ENCODE measurements at places on chromosomes 7 and 10.

- DNase-seq: no peak
Measured at GRCh38 chr10:63760034-63760707, 239.0 kb downstream of the REEP3 start.

- DNase-seq: no peak
Measured at GRCh38 chr7:45645141-45645969, 71.2 kb downstream of the ADCY1 start.

DNA sequence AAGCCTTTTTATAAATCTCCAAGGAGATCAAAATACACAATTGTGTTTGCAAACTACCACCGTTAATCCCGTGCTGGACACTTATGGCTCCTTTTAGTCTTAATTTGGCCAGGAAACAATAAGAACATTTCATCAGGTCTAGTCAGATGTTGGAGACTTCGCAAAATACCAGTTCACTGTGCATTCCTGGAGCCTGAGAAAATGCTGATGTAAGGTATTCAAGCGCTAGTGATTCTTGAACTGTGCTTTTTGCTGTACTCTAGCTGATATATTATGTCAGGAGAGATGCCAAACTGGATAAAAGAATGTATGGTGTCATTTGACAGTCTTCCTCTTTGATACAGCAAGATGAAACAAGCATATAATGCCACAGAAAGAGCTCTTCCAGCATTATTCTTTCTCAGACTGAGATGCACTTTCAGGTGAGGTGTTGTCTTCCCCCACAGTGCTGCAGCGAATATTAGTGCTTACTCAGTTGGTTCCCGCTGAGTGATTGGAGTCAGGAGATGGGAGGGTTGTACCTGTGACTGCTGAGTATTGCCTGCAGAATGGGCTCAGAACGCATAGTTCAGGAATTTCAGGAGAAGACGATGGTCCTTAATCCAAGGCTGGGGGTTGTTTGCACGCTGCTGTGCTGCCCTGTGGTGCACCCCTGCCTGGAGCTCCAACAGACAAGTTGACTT is 59.2 kb downstream of the OGDH start:
- DNase-seq: peak; percentile 56

- DNase-seq: no peak
Measured at GRCh38 chr10:60234551-60234950, 155.1 kb downstream of the ANK3 start.

- DNase-seq: no peak
Measured at GRCh38 chr10:131187274-131187673, 124.2 kb downstream of the TCERG1L start.

GRCh38 chr10:105187243-105187642 is 546.2 kb downstream of the SORCS3 start:
- peak; percentile 4 for DNase-seq

GRCh38 chr10:79069325-79070080 is 737 bp downstream of the ZMIZ1 start:
- DNase-seq: no peak

- no peak for DNase-seq
Measured at GRCh38 chr7:156612930-156613329, 27.6 kb upstream of the RNF32 start.

GRCh38 chr10:102856758-102857424 is 2.8 kb downstream of the BORCS7 start:
- DNase-seq: no peak

DNA sequence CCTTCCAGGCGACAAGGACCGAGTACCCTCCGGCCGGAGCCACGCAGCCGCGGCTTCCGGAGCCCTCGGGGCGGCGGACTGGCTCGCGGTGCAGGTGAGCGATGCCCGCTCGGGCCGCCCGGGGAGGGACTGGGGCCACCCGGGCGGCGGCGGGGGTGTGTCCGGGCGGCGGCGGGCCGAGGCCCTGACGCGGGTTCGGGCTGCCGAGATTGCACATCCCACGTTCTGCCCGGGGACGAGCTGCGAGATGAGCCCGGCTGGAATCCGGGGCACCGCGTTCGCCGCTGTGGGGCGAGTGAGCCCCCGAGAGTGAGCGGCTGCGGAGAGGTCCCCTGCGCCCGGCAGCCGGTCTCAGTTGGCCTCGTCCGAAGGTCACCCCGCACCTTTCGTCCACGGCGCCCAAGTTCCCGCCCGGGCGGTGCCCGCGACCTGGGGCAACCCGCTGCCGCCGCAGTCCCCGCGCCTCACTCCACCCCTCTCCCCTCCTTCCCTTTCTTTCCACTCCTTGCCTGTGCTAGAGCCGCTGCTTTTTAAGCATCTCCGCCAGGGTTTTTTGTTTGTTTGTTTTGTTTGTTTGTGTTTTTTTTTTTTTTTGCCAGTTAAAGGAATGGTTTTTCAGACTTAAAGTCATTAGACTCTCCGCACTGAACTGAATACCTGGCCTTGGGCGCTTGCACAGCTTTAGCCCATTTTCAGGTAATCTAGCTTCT is 515 bp downstream of the RALA start:
- no peak for DNase-seq

GRCh38 chr10:115171392-115171960 is 78.3 kb downstream of the ATRNL1 start:
- no peak for DNase-seq

GRCh38 chr7:147803606-147804005 is 787.0 kb upstream of the C7orf33 start:
- DNase-seq: no peak

- DNase-seq: no peak
Measured at GRCh38 chr10:59648711-59649201, 60.9 kb downstream of the SLC16A9 start.

DNA sequence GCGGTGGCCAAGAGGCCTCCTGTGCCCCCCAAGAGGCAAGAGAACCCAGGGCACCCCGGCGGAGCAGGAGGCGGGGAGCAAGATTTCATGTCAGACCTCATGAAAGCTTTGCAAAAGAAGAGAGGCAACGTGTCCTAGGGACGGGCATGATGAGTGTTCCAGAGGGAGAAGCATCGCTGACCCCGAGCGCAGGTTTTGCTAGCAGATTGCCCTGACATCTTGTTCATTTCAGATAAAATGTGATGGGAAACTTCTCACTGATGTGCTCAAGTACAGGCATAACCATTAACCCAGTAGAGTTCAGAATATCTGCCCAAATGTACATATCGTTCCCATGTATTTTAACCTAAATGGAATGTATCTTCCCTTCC is 129.2 kb downstream of the APBB1IP start:
- DNase-seq: no peak

DNA sequence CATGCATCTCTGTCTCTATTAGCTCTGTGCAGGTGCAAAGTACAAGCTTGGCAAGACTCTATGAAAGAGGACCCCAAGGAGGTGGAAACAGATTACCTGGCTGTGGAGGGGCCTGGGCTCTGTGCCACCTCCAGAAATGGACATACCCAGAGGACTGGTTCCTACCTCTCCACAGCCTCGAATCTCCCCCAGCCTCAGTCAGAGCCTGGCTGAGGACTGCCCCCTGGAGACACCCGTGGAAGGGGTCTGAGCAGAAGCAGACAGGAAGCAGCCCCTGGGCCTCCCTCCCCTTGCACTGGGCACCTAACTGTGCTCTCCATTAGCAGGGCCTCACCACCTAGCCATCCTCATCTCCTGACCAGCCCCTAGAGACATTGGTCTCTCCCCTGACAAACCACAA is 92.0 kb downstream of the DLG5 start:
- DNase-seq: no peak

DNA sequence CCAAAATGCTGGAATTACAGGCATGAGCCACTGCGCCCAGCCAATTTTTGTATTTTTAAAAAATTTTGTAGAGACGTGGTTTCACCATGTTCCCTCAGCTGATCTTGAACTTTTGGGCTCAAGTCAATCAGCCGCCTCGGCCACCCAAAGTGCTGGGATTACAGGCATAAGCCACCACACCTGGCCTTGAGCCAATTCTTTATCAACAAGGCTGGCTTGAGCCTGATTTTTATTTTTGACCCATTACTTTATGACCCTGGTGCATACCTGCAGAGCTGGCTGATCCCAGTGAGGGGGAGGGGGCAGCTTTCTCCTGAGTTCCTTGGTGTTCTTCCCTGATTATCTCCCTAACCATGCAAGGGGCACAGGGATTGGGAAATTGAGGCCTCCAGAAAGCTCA is 15.8 kb upstream of the CPA1 start:
- no peak for DNase-seq

DNA sequence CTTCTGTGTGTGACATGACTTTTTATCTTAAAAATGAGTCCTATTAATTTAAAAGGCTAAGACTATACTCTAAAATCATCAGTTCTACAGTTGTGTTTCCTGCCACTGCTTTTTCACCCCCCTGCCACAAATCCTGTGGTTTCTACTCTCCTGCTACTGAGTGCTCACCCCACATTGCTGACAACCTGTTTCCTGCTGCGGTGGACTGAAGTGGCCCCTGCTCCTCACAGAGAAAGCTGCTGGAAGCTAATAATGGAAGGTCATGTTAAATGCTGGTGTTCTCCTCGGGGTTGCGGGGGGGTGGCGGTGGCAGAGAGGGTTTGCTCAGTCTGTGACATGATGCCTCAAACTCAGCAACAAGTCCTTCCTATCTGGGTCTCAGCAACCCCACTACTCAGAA is 113.2 kb upstream of the INHBA start:
- no peak for DNase-seq

DNA sequence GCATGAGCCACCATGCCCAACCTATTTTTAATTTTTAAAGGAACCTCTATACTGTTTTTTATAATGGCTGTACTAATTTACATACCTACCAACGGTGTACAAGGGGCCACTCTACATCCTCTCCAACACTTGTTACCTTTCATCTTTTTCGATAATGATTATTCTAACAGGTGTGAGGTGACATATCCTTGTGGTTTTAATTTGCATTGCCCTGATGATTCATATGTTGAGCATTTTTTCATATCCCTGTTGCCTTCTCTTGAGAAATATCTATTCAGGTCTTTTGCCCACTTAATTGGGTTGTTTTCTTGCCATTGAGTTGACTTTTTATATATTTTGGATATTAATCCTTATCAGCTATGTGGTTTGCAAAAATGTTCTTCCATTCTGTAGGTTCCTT is 167.0 kb downstream of the CTTNBP2 start:
- DNase-seq: no peak

DNA sequence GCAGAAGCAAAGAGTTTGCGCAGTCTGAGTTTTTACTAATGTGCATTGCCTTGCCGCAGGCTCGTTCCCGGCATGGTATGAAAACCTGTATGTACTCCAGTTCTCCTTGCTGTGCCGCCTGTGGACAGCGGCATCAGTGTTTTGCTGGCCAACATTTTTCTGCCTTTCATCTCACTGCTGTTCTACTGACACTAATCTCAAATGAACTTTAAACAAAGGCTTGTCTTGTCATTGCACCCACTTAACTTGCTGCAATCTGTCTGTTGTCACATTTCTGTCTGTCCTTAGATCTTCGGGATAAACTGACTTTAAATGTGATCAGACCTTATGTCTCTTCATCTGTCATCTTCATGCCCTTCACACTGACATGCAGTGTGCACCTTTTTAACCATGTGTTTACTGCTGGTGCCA is 71.7 kb upstream of the ZNRF2 start:
- no peak for DNase-seq
